ENCODE measurements at places on chromosomes 5 and 9.

DNA sequence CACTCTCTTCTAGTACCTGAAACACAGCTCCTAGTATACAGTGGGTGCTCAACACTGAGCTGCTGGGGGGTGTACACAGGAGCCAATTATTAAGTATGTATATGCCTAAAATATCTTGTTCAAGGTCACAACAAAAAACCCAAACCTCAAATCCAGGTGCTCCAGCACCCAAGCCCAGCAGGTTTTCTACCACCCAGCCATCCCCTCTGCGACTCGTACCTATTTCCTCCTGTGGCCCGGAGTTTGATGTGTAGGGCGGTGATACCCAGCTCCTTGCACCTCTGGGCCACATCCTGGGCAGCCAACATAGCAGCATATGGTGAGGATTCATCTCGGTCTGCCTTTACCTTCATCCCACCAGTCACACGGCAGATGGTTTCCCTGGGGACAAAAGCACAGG, 3.0 kb downstream of the RPS14 start:
- no peak for DNase-seq

DNA sequence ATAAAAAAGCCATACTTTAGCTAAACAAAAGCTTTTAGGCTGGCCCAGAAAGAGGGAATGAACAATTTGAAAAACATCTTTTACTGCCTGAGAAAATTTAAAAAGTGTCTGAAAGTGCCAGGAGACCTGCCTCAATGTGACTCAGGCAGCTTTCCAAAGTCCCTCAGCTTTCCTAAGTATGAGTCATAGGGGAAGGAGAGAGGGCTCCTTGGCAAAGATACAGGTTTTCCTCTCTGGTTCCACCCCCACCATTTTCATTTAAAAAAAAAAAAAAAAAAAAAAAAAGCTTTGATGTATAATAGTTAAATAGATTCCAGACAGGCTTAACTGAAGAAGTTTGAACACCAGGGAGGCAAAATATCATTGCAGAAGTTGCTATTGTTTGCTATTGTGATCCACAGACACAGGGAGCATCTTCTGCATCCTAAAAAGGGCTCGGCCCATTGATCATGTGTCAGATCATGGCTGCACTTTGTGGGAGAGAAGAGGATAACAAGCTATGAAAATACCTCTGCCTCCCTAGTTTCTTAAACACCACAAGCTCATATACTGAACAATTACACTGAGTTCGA, 71.5 kb downstream of the MRPS27 start:
- DNase-seq = no peak

DNA sequence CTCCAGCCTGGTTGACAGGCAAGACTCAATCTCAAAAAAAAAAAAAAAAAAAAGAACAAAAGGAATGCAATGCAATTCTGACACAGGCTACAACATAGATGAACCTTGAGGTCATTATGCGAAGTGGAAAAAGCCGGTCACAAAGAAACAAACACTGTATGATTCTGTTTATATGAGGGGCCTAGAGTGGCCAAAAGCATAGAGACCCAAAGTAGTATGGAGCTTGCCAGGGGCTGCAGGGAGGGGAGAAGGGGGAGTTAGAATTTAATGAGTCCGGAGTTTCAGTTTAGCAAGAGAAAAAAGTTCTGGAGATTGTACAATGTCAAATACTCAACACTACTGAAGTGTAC, 33.2 kb upstream of the ASS1 start:
- no peak for DNase-seq

- DNase-seq = no peak
These were observed 23.1 kb downstream of the TRIM7 start for GRCh38 chr5:181181650-181182565.

DNA sequence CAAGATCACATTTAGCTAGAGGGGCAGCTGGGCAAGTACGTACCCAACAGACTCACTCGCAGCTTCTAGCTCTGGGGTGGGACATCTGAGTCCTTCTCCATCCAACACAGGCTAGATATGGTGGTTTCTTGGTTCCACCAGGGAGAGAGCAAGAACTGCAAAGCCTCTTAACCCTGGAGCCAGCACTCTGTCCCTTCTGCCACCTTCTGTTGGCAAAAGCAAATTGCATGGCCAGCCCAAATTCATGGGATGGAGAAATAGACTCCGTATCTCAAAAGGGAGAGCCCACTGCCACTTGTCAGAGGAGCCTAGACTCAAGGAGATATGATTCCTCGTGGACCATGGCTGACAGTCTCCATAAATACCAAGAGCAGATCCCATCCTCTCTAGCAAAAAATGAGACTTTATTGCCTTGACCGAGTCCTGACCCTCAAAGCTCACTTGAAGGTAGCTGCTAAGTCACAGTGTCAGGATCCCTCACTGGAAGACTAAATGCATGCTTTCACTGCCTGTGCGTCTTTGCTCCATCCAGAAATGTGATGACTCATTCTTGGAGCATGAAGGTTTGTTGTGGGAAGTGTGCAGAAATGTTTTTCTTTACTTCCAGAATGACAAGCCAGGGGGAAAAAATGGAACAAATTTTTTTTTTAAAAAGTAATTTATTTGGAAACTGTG, 28.8 kb upstream of the ROR2 start:
- no peak for DNase-seq

GRCh38 chr5:91302958-91303357, 80.2 kb downstream of the ARRDC3 start:
- DNase-seq = no peak

- no peak for DNase-seq
These were observed 37.1 kb downstream of the CDH18 start for GRCh38 chr5:19950897-19951296.

- DNase-seq = peak; percentile 35
These were observed 37.7 kb downstream of the NR2F1 start for GRCh38 chr5:93620487-93621326.

DNA sequence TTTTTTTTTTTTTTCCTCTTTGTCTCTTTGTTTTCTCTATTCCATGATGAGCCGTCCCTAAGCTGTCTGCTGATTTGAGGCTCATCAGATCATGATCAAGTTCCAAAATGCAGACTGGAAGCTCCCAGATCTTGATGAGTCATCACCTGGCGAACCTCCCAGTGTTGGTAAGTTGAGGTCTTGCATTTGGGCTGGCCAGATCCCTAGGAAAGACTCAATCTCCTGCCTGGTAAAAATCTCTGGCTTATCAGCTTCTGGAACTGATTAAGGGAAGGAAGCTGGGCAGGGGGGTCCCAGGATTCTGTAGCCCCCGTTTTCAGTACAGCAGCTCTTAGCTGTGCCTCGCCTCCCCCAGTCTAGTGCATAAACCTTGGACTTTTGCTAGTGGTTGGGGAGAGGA, 69.0 kb downstream of the TSPAN17 start:
- DNase-seq = no peak

DNA sequence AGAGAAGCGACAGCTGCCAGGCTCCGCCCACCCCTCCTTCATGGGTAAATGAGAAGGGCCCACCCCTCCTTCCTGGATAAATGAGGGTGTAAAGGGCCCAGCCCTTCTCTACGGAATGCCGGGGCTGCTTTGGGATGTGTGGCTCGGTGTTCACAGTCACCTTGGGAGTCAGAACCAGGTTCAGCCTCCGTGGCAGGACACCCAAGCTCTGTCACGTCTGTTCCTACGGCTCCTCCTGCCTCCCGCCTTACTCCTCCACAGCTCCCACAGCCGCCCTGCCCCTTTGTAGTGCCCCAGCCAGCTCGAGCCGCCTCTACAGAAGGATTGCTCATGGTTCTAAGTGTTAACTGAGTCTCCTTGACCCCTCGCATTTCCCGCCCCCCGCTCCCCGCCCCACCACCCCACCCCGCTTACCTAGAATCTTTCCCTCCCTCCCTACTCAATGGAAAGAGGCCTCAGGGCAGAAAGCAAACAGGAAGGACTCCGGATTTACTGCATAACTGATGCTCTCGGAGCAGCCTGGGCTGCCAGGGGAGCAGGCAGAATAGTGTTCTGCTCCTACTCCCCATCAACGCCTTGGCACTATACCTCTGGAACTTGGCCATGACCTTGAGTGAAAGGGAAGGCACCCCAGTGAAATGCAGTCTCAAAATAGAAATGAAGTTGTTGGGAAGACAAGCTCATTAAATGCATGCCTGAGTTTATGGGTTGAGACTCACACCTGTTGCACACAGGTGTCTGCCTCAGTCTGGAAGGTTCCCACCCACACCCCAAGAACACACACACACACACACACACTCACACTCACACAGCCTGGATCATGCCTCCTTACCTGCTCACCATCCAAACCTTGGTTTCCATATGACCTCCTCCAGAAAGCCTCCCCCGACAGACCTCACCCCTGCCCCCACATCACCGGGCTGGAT, 59.6 kb downstream of the NEURL1B start:
- no peak for DNase-seq

DNA sequence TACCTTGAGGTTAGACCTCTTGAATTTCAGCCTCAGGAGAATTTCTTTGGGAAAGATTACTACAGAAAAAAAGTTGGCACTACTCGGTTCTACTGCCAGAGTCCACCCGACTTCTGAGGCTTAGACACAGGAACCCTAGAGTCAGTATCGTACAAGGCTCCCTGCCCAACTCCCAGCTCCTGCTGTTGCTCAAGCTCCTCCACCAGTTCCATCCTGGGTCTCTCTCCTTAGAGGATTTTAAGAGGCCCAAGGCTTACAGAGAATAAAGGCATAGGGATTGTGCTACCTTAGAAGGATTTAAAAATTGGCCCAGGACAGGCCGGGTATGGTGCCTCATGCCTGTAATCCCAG, 29.0 kb upstream of the SSBP2 start:
- DNase-seq = no peak

DNA sequence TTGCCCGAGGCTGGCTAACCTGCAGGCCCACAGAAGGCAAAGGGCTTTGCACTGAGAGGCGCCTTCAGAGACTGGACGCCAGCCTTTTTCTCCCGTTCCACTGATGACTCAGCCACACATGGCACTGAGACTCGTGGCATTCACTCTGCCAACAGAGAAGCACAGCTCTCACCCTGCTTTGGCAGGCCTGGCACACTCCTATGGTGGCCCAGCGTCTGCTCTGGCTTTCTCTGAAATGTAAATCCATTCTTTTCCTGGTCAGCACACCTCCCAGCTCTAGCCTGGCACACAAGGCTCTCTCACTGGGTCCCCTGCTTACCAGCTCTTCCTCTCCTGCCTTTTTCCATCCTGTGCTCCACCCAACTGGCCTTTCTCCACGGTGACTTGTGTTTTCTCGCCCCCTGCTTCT, 5.9 kb upstream of the MELK start:
- no peak for DNase-seq

DNA sequence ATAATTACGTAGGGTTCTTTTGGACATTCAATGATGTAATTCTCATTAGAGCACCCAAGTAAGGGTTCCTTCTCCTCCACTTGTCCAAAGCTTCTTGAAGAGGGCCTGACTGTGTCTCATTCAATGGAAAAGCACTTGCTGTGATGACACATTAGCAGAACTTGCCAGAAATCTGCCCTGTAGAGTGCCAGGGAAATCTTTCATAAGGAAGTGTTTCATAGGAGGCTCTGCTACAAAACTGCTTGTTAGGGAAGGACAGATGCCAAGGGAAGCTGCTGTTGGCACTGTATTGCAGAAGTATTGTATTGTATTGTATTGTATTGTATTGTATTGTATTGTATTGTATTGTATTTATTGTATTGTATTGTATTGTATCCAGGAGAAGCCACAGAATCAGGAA, 45.5 kb upstream of the MPDZ start:
- no peak for DNase-seq
